ENCODE measurements at places on chromosomes 5 and 9.

DNA sequence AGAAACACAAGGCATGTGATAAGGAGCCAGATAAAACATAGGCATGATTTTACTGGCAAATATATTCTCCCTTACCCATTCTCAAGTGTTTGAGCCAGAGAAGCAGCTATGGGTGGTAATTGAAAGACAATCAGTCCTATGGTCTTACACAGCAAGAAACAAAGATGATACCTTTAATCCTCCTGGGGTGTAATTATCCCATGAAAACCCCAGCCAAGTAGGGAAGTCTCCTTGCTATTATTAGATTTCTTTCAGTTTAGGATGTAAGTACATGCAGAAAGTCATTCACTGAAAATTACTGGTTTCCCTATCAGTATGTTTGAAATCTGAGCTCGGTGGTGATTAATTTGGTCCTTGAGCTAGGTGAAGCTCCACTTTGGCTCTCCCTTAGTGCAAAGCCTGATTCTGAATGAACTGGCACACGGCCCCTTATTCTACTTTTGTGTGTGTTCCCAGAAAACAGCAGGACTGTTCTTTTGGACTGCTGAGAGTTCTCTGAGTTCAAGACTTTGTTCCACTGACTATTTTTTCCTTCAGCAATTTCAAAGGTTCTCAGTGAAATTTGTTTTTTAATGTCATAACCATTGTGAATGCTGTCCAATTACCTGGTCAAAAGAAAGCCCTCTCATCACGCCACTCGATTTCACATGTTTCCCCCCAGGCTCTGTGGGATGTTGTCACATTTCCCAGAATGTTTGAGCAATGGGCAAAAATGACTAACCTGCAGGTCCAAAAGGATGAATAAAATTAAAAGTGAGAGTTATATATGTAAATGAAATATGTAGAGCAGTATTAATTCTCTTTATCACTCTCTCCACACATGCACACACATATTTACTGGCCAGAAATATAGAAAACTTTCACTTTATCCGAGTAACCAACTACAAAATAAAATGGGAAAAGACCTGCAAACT is 343.0 kb downstream of the RAB3C start:
- DNase-seq: no peak

DNA sequence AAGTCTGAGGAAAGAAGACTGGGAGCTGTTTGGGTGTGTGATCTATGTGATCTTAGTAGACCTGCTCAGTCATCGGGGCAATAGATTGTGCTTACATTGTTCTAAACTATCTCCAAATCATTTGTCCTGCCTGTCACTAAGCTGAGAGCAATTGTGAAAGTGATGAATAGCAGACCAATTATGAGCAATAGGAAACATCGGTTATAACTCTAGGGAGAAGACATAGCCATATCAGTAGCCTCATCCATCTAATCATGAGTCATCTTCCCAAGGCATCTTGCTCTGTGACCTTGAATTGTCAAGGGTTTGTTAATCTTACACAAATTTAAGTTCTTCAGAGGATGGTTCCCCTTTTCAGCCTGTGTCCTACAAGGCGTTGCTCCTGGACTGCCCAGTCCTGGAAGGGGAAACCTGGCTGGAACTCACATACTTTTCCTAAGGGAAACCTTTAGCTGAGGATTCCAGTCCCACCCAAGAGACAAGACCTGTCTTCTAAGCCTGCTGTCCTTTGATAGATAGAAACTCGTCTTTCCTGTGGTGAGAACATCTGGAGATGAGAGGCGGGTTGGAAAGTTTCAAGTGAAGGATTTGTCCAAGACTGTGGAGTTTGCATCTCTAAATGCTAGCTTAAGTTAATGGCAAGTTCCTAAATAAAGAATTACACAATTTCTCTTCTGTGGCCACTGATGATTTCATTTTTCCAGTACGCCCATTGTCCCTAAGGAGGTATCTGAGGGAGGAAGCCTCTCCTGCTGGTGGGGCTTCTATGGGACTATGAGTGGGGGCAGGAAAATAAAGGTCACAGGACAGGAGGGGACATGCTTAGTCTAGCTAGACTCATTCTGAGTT is 53.9 kb upstream of the TRIM32 start:
- peak; percentile 12 for DNase-seq

DNA sequence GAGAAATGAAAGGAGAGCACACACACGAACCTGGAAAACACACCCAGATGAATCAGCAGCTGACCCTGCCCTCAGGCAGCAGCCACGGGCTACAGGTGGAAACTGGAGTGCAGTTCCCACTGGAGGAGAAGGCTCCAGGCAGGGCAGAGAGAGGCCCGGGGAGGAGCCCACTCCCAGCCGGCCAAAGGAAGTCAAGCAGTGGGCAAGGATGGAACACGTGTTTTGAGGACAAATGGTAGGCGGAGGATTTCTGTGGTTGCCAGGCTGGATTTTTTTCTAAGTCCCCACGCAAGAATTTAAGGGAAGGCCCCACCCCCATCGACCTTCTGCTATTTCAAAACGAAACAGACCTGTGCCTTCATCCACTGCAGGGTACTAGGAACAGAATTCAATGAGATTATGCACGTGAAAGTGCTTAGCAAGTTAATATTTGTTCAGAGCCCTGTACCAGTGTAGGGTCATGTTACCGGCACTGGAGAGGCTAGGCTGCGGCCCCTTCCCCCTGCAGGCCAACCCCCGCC is 6.8 kb downstream of the EPB41L4B start:
- DNase-seq: peak; percentile 40

DNA sequence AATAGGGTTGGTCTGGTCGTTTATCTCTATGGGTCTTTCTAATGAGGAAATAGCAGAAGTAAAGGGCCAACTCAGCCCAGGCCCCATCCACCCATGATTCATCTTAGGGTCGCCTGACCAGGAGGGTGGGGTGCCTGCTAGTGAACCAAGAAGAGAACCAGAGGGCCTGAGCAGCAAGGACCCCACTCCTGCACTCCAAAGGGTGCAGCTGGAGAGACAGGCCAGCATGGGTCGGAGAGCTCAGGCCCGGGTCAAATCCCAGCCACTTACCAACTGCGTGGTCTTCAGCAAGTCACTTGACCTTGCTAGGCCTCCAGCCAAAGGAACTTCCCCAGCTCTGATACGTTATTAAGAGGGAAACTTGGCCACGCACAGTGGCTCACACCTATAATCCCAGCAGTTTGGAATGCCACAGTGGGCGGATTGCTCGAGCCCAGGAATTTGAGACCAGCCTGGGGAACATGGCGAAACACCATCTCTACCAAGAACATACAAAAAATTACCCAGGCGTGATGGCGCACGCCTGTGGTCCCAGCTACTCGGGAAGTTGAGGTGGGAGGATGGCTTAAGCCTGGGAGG is 4.3 kb downstream of the BBLN start:
- peak; percentile 32 for DNase-seq
